Astrocyte (in vitro differentiated cells and primary cell): ENCODE measurements at places on chromosomes 3 and 15. TPM values are rescaled to one million over a fixed set of nuclear protein-coding genes. Genes with fewer than 3 reads are reported as not detected.

- peak; percentile 97 for DNase-seq
Measured at GRCh38 chr3:126781889-126782491, 78.0 kb downstream of the CHCHD6 start.

GRCh38 chr3:179091113-179091512 lies 19.5 kb upstream of the ZMAT3 start:
- DNase-seq = no peak

DNA sequence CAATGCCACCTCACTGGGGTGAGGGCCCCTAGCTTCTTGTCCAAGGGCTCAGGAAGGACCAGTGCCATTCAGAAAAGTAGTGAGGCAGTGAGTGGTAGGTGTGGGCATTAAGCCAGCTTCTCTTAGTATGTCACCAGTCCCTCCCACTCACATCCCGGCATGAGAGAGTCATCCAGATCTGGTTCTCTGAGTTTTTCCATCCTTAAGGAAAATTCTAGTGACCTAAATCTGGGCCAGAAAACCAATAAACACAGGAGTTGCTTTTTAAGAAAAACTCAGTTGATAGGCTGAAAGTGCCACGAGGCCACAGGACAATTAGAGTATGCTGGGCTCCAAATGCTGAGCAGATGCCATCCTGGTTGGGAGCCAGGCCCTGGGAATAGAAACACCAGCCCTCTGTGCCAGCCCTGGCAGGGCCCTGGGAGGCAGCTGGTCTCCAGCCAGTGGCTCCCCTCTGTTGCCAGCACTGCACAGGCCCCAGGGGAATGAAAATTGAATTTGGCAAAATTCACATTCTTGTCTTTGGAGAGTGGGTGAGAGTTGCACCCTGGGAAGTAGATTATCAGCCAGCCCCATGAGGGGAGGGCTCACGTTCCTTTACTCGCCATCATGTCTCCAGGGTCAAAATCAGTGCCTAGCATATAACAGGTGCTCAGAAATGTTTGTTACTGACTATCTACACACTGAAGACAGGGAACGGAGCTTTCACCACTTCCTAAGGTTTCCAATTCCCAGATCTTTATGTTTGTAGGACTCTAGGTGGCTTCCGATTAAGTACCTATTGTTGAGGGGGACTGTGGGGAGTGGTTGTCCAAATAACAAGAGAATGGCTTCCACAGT lies 52.8 kb downstream of the FAM43A start:
- peak; percentile 77 for DNase-seq

DNA sequence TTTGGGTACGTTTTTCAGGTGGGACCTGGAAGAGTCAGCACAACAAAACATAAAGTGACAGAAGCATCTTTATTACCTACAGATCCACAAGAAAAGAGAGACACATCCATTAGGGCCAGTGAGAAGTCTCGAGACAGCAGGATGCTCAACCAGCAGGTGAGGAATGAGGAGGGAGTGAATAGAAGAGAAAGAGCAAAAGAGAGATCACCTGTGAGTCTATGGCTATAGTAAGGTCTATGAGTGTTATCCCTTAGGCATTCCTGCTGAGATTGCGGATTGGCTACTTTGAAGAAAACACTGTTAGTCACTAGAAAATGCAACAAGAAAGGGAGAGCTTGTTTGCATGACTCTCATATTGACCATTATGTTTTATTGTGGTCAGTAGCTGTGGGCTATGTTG lies 1556.2 kb upstream of the GBE1 start:
- no peak for DNase-seq

Gene AGTR1
- total RNA-seq = 0.61 and 0.91 TPM in 2 replicates

Gene MOBP
- 0.16 and 0.41 TPM in 2 replicates for total RNA-seq

Gene TTC23
- 20.2 and 22.1 TPM in 2 replicates for total RNA-seq
